ENCODE measurements at places on chromosomes 5 and 9.

- no peak for DNase-seq
These were observed 72.0 kb downstream of the PDE8B start for GRCh38 chr5:77282337-77283027.

DNA sequence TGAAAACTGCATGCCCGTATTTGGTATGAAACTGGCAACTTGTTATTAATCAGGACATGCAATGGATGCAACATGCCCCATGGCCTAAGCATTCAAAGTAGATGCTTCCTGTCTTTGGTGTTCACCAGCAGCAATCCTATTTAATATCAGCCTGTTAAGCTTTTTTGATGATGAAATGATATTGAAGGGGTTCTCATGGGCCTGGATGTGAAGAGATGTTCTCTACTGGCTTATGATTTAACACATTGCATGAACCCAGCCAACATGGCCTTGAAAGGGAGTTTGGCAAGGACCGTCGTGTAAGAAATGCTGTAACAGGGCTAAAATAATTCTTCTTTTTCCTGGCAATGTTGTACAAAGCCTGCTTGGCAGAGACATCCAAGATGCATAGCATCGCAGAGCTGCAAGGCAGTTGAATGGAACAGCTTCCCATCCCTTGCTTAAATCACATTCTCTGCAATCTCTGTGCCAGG, 111.2 kb downstream of the SMARCA2 start:
- DNase-seq: no peak

DNA sequence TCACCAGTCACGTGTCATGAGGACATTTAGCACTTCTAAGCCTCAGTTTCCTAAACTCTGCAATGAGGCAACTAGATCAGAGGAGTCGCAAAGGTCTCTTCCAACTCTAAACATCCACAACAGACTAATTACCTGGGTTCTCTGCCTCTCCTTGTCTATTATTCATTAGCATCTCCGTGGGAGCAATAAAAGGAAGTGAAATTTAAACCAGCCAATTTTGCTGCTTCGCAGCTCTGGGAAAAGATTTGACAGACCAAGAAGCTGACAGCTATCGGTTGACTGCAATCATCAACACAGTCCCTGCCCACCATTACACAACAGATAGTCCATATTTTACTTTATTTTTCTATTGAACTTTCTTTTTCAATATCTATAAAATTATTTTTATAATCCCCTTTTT, 308.9 kb downstream of the NR2F1-AS1 start:
- no peak for DNase-seq

GRCh38 chr5:37812365-37812764, 27.5 kb downstream of the GDNF start:
- no peak for DNase-seq

All from SJSA1 (cell line).